Activated T-helper 1 cell treated with Interleukin-2 at 50 U/mL for 16 hours (primary cell): ENCODE measurements at places on chromosomes 4 and X.

- DNase-seq: no peak
Observed at GRCh38 chr4:102586002-102586643, 85.0 kb downstream of the NFKB1 start.

DNA sequence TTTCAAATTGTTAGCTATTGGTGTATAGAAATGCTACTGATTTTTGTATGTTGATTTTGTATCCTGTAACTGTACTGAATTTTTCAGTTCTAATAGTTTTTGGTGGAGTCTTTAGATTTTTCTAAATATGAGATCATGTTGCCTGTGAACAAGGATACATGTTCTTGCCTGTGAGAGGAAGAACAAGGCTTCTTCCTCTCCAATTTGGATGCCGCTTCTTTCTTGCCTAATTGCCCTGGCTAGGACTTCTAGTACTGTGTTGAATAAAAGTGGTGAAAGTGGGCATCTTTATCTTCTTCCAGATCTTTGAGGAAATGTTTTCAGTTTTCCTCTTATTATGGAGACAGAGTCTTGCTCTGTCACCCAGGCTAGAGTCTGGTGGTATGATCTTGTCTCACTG lies 16.2 kb upstream of the NAP1L5 start:
- no peak for DNase-seq

- no peak for DNase-seq
Observed at GRCh38 chrX:48779399-48779798, 7.0 kb upstream of the GATA1 start.

- DNase-seq: no peak
Observed at GRCh38 chrX:31271615-31272471, 200.0 kb upstream of the FTHL17 start.

GRCh38 chr4:168739886-168740285 lies 243.0 kb downstream of the PALLD start:
- no peak for DNase-seq

GRCh38 chr4:117077760-117078159 lies 7.6 kb downstream of the TRAM1L1 start:
- no peak for DNase-seq

GRCh38 chr4:127179256-127180087 lies 453.3 kb upstream of the INTU start:
- no peak for DNase-seq

GRCh38 chr4:85826060-85826678 lies 351.2 kb downstream of the ARHGAP24 start:
- no peak for DNase-seq
